Stimulated activated CD8-positive, alpha-beta memory T cell treated with anti-CD3 and anti-CD28 coated beads, Interleukin-7, amount 100 ng/mL, for 1 hour (primary cell): ENCODE measurements at places on chromosomes 2 and 18.

GRCh38 chr2:118830118-118830517 is 17.3 kb downstream of the EN1 start:
- DNase-seq = no peak

DNA sequence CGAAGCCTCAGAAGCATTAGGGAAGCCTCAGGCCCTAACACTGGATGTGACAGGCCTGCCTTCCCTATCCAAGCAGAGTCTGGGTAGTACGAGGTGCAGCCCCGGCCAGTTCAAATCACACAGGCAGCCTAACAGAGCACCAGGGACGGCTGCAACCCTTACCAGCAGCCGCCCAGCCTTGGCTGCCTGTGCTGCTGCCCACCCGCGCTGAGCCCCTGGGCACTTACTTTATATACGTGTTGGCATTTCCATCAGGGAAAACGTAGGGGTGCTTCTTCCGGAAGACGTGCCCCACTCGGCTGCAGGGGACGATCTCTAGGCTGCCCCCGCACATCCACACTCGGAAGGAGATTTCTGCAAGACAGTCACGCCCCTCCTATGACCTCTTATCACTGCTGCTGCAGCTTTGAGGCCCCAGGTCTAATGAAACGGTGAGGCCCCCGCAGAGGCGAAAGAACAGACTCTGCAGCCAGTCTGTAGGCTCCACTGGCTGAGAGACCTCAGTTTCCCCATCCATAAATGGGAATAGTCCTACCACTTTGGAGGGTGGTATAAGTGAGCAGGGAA is 124.7 kb upstream of the CAPN13 start:
- no peak for DNase-seq

DNA sequence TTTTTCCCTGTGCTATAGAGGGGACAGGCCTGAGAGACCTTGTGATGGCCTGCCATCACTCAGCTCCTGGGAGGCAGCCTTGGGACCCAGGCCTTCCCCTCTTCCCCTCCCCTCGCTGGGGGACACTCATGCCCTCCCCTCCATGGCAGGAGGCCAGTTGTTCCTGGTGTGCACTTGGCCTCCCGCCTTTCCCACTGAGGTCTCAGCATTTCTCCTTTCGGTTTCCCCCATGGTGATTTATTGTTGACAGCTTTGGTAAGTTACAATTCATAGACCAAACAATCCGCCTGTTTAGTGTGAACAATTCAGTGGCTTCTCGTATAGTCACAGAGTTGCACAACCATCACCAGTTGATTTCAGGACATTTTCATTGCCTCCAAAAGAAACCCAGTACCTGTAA is 10.2 kb upstream of the CNDP1 start:
- DNase-seq = no peak

DNA sequence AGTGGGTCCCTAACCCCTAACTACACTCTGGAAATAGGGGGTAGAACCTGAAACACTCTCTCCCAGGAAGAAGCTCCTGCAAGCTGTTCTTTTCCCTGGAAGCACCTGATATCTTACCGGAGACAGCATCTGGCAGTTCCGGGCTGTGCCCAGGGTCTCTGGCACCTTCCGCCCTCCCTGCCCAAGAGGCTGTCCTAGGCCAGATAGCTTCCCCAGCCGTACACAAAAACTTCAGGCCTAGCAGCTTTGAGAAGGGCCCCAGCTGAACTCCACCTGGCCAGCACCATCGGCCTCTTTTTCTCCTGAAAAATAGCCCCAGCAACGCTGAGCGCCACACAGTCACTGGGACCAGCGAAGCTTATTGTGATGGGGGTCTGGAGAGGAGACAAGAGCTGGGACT is 9.7 kb downstream of the OSR1 start:
- no peak for DNase-seq

GRCh38 chr2:70799706-70800105 is 9.3 kb upstream of the FIGLA start:
- DNase-seq = no peak

- DNase-seq = no peak
Measured at GRCh38 chr2:156199588-156199987, 132.9 kb downstream of the NR4A2 start.

DNA sequence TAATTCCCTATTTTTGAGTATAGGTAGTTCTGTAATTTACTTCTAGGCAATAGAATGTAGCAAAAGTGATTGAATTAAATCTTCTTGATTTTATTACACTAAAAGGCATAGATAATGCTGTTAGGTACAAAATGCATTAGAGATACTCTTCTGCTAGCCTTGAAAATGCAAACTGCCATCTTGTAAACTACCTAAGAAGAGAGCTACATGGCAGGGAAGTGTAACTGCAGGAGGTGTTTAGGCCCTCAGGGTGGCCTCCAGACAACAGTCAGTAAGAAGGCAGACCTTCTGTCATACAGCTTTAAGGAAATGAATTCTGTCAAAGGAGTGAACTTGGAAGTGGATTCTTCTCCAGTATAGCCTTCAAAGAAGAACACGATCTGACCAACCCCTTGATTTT is 1396.8 kb upstream of the SLC39A10 start:
- no peak for DNase-seq

GRCh38 chr2:16400127-16400623 is 265.5 kb downstream of the CYRIA start:
- DNase-seq = no peak
